Testis (tissue), 5 donors: ENCODE measurements at places on chromosomes 12 and 14. TPM values are rescaled to one million over a fixed set of nuclear protein-coding genes. Genes with fewer than 3 reads are reported as not detected.
A peak's percentile ranks its signal among the peaks of the same experiment; 100 is the strongest.

DNA sequence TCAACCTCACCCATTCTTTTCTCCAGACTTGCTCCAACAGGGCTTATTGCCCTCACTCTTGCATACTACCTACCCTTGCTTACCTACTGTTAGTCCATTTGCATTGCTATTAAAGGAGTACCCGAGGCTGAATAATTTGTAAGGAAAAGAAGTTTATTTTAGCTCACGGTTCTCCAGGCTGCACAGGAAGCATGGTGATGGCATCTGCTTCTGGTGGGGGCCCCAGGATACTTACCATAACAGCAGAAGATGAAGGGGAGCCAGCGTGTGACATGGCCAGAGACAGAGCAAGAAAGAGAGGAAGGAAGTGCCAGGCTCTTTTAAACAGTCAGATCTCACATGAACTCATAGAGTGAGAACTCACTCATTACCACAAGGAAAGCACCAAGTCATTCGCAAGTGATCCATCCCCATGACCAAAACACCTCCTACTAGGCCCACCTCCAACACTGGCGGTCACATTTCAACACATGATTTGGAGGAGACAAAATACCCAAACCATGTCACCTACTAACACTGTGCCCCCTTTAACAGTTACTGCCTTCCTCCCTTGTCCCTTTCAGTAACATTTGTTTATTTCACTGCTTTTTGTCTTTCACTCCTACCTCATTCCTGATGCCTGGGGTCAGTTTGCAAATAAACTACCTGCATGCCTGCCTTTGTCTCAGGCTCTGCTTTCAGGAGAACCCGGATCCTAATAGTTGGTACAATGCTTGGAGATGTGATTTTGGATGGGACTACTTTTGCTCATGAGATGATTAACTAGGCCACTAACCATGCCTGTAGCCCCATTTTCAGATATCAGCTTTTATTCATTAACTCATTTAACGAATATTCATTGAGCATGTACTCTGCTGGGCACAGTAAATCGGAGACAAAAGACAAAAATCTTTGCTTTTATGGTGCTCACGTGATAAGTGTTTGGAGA is 41.6 kb upstream of the CSRP2 start:
- no peak overlapping the region for H3K4me3 ChIP-seq
- no peak for DNase-seq
- H3K4me1 ChIP-seq, result peaks cover 7% of the 10 kb centered on the region

GRCh38 chr14:55592436-55592835 is 12.4 kb downstream of the KTN1 start:
- H3K27ac ChIP-seq, result no peak overlapping the region
- H3K27me3 ChIP-seq, result no peaks in the 10 kb centered on the region
- no peak for DNase-seq
- H3K36me3 ChIP-seq, result no peaks in the 10 kb centered on the region
- H3K4me3 ChIP-seq, result no peak overlapping the region

DNA sequence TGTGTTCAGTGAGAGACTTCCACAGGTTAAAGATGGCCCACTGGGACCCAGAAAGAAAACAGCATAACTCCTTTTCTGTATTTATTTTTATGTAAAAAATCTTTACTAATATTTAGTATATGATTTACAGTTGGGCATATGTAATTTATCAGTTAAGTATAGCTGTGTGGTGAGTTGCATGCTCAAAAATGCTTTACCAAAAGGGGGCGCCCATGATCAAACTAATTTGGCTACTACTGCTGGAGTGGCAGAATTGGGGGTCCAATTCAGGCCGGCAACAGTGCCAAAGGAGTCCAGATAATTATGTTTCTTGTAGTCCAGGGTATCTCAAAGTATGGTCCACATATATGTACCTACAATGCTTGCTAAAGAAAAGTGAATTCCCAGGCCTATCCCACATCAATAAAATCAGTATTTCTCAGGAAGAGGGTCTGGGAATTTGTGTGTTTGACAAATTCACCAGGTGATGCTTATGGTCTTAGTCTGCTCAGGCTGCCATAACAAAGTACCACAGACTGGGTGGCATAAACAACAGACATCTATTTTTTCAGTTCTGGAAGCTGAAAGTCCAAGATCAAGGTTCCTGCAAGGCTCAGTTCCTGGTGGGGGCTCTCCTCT is 152.0 kb downstream of the KTN1 start:
- no peak overlapping the region for H3K4me3 ChIP-seq
- DNase-seq, result peak; percentile 69
- H3K36me3 ChIP-seq, result no peaks in the 10 kb centered on the region
- H3K27me3 ChIP-seq, result no peaks in the 10 kb centered on the region

DNA sequence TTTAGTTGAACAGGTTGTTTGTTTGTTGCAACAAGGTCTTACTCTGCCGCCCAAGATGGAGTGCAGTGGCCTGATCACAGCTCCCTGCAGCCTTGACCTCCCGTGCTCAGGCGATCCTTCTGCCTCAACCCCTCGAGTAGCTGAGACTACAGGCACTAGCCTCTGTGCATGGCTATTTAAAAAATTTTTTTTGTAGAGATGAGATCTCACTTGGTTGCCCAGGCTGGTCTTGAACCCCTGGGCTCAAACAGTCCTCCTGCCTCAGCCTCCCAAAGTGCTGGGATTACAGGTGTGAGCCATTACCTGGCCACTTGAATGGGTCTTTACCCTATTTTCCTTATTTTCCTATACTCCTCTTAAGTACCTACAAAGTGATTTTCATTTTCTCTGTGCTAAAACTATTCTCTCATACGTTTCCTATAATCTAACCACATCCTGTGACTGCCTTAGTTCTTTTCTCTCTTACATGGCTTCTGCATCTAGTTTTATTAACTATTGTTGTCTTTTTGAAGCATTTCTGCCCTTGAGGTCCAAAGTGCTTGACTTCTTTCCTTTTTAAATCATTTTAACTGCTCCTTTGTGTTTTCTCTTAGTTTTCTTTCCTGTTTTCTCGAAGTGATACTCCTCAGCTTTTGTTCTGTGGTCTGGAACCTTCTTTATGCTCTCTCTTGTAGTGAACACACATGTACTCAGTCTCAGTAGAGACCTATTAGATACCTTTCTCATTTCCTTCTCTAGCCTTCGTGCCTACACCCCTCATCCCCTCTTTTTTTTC is 14.1 kb downstream of the GPX2 start:
- H3K4me3 ChIP-seq, result no peak overlapping the region
- no peaks in the 10 kb centered on the region for H3K4me1 ChIP-seq
- H3K36me3 ChIP-seq, result no peaks in the 10 kb centered on the region
- H3K27me3 ChIP-seq, result no peaks in the 10 kb centered on the region

DNA sequence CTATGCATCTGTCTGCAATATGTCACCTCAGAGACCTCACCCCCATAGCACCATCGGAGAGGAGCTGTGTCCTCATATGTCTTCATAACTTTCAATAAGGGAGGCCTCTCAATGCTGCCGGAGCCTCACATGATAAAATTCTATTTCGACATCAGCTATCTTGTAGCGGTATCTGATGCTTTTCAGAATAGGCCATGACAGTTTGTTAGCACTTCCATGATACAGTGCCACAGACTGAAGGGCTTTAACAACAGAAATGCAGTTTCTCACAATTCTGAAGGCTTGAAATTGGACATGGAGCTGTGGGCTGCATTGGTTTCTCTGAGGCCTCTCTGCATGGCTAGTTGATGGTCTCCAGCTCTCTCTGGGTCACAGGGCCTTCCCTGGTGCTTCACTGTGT is 125.0 kb upstream of the PZP start:
- H3K4me1 ChIP-seq, result no peaks in the 10 kb centered on the region
- no peak for DNase-seq
- H3K27me3 ChIP-seq, result no peaks in the 10 kb centered on the region
- no peak overlapping the region for H3K4me3 ChIP-seq

DNA sequence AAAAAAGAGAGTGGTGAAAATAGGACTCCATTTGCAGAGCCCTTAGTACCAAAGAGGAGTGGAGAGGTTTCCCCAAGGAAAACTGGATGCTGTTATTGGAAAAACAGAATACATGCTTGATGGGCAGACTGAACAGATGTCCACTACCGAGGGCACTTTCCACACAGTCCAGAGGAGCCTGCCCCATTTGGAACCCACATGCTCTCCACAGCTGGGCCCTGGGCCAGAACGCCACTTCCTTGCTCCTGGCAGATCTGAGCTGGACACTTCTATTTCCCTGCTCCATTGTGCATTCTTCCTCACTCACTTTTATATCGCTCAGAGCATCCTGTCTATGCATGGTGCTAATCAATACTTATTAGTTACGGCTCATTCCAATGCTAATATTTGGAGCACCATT is 249.9 kb downstream of the SLC15A4 start:
- H3K4me3 ChIP-seq, result no peak overlapping the region
- no peaks in the 10 kb centered on the region for H3K4me1 ChIP-seq
- no peak for DNase-seq
- H3K27me3 ChIP-seq, result no peaks in the 10 kb centered on the region

Gene CMA1
- not detected for total RNA-seq

GRCh38 chr12:117236456-117237001 is 46.3 kb upstream of the FBXO21 start:
- no peak overlapping the region for H3K4me3 ChIP-seq
- no peaks in the 10 kb centered on the region for H3K27me3 ChIP-seq
- peak; percentile 94 for DNase-seq
- no peaks in the 10 kb centered on the region for H3K4me1 ChIP-seq
